Activated naive CD8-positive, alpha-beta T cell treated with anti-CD3 and anti-CD28 coated beads, Interleukin-2, amount 10 ng/mL, durations not matched to agents 7 days and 5 days (primary cell): ENCODE measurements at places on chromosomes 6 and 20.

- no peaks in the 10 kb centered on the region for H3K36me3 ChIP-seq
- peaks cover 28% of the 10 kb centered on the region for H3K27me3 ChIP-seq
Observed at GRCh38 chr6:29561606-29562181, 2.2 kb upstream of the UBD start.

GRCh38 chr20:50762045-50762422, 30.7 kb downstream of the PARD6B start:
- DNase-seq: no peak
- H3K27ac ChIP-seq: no peak overlapping the region
- H3K27me3 ChIP-seq: no peaks in the 10 kb centered on the region
- H3K4me3 ChIP-seq: no peak overlapping the region
- H3K4me1 ChIP-seq: no peaks in the 10 kb centered on the region
- no peaks in the 10 kb centered on the region for H3K36me3 ChIP-seq

DNA sequence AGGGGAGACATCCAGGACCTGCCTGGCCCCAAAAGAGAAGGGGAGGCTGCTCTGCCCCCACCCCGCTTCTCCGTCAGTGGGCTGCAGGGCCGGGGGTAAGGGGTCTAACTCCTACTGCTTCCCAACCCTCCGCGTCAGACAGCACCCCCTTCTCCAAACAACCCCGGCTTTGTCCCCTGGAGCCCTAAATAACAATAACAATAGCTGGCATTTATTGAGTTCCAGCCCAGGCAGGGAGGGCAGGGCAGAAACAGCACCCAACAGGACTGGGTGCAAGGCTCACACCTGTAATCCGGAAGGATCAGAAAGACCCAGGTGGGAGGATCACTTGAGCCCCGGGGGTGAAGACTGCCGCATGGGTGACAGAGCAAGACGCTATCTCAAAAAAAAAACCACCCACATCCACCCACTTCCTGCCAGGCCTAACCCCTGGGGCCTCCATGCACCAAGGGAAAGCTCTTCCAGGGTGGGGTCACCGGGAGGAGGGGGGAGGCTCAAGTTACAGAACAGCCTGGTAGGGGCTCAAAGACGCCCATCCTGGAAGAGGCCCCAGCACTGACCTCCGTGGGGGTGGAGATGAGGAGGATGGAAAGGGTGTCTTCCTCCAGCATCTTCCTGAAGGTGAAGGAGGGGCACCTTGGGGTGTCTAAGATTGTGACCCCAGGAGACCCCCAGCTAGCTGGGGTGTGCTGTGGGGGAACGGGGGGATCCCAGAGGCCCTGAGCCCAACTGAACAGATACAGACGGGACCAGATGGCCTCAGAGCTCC, 1.3 kb upstream of the FNDC11 start:
- peak overlapping the region; percentile 91 for H3K27ac ChIP-seq
- peak overlapping the region; percentile 78 for H3K4me3 ChIP-seq
- DNase-seq: no peak
- H3K27me3 ChIP-seq: peaks cover 21% of the 10 kb centered on the region
- H3K36me3 ChIP-seq: no peaks in the 10 kb centered on the region
- H3K4me1 ChIP-seq: peaks cover 7% of the 10 kb centered on the region

- no peak for DNase-seq
- peaks cover 34% of the 10 kb centered on the region for H3K4me1 ChIP-seq
Observed at GRCh38 chr20:300345-300990, 3.1 kb downstream of the ZCCHC3 start.

DNA sequence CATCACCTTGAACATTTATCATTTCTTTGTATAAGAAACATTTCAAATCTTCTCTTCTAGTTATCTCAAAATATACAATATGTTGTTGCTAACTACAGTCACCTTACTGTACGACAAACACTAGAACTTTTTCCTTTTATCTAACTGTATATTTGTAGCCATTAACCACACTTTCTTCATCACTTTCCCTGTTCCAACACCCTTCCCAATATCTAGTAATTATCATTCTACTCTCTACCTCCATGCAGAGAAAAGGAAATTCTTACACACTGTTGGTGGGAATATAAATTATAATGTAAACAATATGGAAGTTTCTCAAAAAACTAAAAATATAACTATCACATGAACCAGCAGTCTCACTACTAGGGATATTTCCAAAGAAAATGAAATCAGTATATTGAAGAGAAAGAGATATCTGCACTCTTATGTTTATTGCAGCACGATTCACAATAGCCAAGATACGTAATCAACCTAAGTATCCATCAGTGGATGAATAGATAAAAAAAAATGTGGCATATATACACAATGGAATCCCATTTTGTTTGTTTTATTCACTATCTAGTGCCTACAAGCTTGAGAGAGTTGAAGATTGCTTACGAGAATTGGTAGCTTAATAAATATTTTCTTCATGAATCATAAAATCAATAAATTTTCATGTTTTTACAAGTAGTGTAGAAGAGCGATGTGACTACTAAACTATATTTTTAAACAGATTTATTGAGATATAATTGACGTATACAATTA, 2.4 kb downstream of the RHAG start:
- H3K4me1 ChIP-seq: peaks cover 1% of the 10 kb centered on the region
- H3K27me3 ChIP-seq: peaks cover 2% of the 10 kb centered on the region
- H3K36me3 ChIP-seq: no peaks in the 10 kb centered on the region

DNA sequence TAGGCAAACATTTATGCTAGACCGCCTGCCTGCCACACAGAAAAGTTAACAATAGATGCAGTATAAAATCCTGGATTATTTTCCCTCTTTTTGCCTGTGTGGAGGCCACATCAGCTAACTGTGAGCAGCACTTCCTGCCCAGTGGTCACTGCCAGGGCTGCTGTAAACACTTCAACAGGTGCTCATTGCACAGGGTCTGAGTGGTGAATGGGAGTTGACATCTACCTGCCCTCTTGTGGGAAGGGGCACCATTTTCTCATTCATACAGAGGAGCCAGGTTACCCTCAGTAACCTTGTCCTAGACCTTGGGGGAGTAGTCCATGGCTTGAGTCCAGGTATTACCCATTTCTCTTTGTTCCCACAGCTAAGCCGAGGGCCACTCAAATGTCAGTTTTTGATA, 235.3 kb downstream of the TMEM242 start:
- H3K36me3 ChIP-seq: peaks cover 24% of the 10 kb centered on the region
- peaks cover 12% of the 10 kb centered on the region for H3K4me1 ChIP-seq
- H3K4me3 ChIP-seq: no peak overlapping the region
- no peak overlapping the region for H3K27ac ChIP-seq
- no peak for DNase-seq
- H3K27me3 ChIP-seq: no peaks in the 10 kb centered on the region

DNA sequence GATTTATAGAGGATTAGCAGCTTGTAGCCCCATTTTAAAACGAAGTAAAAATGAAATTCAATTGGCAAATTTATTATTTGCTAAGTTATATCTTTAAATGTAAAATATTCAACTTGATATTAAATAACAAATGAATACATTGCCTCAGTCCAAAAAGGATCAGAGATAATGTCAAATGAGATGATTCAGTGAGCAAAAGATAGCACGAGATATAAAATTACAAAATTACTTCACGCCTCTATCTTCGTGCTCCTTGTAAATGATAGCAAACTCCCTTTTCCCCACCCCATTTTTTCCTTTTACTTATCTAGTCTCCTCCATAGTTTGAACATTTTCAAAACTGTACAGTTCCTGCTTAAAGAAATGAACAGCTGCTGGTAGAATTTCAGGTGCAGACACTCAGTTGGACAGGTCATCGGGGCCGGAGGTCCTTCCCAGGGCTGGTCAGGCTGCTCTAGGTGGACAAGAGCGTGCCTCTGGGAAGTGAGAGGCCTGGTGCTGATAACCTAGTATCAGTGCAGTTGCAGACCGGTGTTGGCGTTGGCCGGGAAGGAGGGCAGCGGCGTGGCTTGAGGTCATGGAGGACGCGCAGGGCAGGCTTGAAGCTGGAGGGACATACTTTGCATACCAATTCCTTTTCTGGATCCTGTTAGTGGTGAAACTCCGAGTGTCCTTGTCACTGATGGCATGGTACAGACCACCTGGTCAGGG, 83.9 kb downstream of the CDC5L start:
- peaks cover 14% of the 10 kb centered on the region for H3K27me3 ChIP-seq
- DNase-seq: no peak
- H3K36me3 ChIP-seq: no peaks in the 10 kb centered on the region
- H3K27ac ChIP-seq: no peak overlapping the region
